Activated effector memory CD4-positive, alpha-beta T cell treated with anti-CD3 and anti-CD28 coated beads, Interleukin-2, amount 50 U/mL, for 16 hours (primary cell): ENCODE measurements at places on chromosomes 16 and 17.

GRCh38 chr17:72887917-72888316, 204.6 kb downstream of the SLC39A11 start:
- no peak for DNase-seq

DNA sequence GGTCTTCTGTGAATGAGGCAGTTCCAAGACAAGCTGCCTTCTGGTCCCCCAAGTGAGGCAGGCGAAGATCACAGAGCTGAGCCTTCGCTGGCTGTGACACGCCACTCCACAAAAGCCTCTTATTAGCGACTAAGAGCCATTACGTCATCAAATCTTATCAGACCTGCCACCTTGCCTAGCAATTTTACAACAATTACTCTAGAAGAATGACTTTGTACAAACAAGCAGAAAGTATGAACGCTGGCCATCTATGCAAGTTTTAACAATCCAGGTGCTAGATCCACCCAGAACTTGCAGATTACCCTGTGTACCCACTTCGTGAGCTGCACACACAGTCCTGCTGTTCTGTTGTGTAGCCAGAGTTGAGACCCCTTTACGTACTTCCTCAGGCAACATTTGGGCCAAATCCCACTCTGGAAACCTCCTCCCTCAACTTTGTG, 3.8 kb upstream of the ICAM2 start:
- no peak for DNase-seq

DNA sequence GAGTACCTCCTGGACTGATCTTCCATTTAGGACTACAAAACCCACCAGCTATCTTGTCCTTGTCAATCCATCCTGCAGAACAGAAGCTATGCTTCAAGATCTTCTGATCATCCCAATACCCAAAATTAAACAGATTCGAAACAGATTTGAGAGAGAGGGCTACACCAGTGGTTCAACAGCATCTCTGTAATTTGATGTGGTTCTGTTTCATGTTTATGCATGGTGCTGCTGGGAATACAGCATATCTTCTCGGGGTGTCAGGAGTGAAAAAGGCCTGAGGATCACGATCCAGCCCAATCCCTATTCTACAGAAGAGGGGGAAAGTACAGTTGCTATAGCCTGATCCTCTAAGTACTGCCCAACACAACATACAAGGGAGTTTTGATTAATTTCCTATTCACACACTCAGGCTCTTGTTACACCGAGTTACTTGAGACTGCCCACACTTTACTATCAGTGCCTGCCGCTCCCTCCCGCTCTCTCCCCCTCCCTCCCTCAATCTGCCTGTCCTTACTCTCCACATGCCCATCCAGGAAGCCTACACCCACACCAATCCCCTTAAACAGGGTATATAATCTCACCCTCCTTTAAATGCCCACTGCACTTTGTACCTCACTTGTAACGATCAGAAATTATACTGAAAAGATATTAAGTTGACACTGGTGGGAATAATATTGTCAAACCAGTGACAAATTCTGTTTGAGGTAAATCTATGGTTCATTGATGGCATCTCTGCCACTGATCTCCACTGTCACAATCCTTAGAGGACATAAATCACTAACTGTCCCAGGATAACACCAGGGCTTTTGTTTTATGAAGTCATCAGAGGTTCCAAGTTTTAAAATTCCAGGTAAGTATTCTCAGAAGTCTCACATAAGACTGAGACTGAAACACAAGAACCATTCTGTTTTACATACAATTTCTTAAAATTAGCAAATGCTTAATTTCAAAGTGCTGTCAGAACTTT, 89.3 kb upstream of the PLEKHM1 start:
- DNase-seq = no peak

DNA sequence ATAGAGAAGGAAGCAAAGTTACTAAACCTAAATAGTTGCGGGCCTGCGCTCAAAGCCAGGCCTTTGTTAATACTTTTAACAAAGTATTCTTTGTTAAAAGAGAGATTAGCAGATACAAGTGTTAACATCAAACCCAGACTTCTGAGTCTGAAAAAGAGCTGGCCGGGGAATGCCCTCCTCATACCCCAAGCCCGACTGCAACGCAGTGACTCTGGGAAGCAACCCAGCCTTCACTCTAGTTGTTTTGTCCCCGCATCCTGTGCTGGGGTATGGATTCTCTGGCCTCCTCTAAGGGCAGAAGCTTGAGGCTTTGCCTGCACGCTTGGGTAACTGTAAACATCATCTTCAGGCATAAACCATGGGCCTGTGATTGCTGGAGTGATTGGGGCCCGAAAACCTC, 48.3 kb downstream of the ADCY7 start:
- DNase-seq = no peak

DNA sequence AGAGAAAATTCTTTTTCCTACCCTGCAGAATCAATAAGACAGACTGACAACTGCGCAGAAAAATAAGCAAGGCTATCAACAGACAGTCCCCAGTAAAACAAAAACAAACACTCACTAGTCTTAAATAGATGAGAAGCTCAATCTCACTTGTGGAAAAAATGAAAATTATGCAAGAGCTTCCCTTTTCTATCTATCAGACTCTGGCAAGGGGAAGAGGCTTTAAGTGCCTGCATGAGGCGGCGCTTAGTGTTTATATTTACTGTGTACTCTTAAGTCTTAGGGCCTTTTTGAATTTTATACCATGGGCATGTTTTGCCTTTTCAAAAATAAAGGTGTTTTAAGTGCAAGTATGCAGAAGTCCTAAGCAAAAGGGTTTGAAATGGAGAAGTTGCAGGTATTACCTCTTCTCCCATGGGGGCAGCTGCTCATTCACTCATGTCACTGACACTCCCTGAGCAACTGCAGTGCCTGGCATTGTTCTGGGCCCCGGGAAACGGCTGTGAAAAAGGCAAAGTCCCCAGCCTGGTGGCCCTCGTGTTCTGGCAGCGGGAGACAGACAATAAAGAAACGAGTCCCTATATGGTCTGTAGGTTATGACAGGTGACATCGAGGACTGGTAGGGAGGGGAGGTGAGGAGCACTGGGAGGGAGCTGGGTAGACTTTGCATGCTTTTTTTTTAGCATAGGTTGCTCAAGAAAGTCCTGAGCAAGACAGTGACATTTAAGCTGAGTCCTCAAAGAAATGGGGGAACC, 35.2 kb downstream of the HSBP1 start:
- DNase-seq = no peak

- DNase-seq = no peak
Measured at GRCh38 chr17:18848501-18848900, 9.4 kb upstream of the PRPSAP2 start.

DNA sequence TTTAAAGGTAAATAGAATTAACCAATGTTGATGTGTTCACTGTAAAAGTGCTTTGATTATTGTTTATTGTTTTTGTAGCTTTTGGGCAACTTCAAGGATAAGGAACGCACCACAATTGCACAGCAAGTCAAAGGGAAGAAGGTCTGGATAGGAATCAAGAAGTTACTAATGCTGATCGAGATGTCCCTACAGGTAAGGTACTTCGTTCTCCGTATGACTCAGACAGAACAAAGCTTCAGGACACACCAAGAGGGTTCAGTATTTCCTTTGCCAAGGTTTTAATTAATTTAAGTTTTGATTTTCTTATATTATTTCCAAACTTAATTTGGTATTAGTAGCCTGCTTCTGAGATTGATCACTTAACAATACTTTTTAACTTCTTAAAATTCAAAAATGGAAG, 67.1 kb downstream of the WNT3 start:
- no peak for DNase-seq

DNA sequence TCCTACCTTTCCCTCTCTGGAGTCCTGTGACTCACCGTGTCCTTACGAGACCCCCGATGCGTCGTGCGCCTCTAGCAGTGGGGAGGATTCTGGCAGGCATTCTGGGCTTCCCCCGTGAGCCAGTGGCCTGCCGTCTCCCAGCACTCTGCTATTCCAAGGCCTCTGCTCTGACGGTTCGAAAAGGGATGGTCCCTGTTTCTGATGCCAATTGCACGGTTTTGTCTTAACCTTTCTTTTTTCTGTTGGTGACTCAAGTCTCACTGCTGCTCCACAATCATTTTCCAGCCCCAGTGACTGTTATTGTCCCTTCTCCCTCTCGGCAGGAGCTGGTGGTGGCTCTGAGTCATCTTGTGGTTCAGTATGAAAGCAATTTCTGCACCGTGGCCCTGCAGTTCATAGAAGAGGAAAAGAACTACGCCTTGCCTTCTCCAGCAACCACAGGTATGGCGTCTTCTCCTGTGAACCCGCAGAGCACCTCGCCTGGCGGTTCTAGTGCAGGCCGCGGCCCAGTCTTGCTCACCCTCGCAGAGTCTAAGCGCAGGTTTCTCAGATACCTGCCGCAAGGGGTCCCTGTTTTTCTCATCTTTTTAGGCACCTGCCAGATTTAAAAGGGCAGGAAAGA, 100.1 kb upstream of the CHMP6 start:
- DNase-seq = peak; percentile 91

GRCh38 chr16:50126183-50126582, 26.9 kb upstream of the TENT4B start:
- DNase-seq = no peak

- DNase-seq = no peak
Measured at GRCh38 chr17:70169709-70170597, 621 bp downstream of the KCNJ2 start.

- no peak for DNase-seq
Measured at GRCh38 chr17:56936697-56937322, 23.0 kb upstream of the TRIM25 start.

- DNase-seq = peak; percentile 72
Measured at GRCh38 chr17:57284984-57285646, 28.8 kb downstream of the MSI2 start.

- no peak for DNase-seq
Measured at GRCh38 chr17:1153795-1154546, 25.8 kb downstream of the ABR start.

DNA sequence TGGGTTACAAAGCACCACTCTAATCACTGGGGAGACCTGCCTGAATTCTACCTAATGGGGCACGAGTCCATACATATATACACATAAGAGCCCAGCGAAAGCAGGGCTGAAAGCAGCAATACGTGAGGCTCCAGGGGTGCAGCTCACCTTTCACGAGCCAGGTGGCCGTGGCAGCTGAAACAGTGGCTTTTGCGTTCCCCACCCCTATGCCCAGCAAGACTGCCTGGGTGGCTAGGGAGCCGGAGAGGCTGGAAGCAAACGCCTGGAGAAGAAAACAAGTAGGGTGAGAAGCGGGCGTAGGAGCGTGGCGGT, 618 bp downstream of the RUSF1 start:
- no peak for DNase-seq

- DNase-seq = no peak
Measured at GRCh38 chr17:75623386-75623785, 9.8 kb upstream of the SMIM5 start.

DNA sequence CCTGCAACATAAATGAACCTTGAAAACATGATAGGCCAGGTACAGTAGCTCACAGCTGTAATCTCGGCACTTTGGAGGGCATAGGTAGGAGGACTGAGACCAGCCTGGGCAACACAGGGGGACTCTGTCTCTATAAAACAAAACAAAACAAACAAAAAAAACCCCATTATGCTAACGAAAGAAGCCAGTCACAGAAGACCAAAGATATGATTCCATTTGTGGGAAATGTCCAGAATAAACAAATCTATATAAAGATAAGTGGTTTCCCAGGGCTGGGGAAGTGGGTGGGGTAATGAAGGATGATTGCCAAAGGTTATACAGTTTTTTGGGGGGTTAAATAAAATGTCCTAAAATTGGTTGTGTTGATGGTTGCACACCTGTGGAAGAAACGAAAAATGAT, 36.5 kb upstream of the SIAH1 start:
- DNase-seq = no peak

GRCh38 chr17:78137392-78138203, 7.0 kb downstream of the TMC8 start:
- DNase-seq = peak; percentile 79

GRCh38 chr17:7886227-7887037, 2.2 kb upstream of the CHD3 start:
- DNase-seq = peak; percentile 84

GRCh38 chr17:64950871-64951270, 31.6 kb upstream of the LRRC37A3 start:
- no peak for DNase-seq

GRCh38 chr17:35352284-35352683, 21.1 kb downstream of the SLFN11 start:
- DNase-seq = no peak

GRCh38 chr16:2527784-2528100, 3.5 kb downstream of the CEMP1 start:
- DNase-seq = no peak

GRCh38 chr16:84950906-84951305, 60.4 kb downstream of the ZDHHC7 start:
- peak; percentile 74 for DNase-seq

GRCh38 chr16:2825906-2826305, 4.2 kb upstream of the ZG16B start:
- peak; percentile 31 for DNase-seq

DNA sequence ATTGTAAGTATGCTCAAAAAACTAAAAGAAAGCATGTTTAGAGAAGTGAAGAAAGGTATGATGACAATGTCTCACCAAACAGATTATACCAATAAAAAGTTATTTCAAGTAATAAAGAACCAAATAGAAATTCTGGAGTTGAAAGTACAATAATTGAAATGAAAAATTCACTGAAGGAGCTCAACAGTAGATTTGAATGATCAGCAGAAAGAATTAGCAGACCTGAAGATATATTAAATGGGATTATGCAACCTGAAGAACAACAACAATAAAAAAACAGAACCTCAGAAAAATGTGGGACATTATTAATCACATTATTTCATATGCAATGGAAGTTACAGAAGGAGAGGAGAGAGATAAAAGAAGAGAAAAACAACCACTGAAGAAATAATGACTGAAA, 57.6 kb downstream of the ABCA8 start:
- DNase-seq = no peak

GRCh38 chr17:5027916-5028315, 7.3 kb downstream of the SLC52A1 start:
- no peak for DNase-seq

DNA sequence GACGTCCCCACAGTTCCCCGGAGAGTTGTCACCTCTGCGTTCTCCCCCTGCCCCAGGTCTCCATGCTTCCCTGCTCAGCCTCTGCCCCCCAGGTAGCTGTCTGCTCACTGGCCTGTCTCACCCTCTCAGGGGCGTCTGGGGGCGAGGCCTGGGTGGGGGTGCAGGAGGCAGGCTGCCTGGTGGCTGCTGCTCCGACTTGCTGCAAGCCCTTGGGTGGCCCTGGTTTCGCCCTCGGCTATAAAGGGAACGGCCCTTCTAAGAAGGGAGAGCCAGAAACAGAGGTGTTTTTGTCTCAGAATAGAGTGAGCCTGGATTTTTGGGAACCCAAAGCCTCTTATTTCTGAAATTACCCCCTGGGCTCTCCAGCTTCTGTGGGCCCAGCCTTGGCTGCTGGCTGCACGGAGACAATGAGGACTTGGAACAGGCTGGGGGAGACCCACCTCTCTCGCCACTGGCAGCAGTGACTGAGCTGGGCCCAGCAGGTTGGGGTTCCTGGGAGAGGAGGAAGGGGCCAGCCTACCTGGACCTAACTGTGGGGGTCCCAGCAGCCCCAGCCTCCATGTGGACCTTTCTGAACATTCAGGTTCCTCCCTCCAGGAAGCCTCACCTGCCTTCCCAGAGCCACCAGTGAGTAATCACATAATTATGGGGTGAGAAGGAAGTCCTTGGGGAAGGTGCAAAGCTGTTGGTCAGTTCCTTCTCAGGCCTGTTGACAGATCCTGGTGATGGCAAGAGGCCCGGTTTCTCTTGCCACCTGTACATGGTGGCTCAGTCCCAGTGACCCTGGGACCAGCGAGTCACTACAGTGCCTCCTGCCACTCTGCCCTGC, 15.5 kb upstream of the SPNS2 start:
- no peak for DNase-seq
